Stimulated activated CD8-positive, alpha-beta memory T cell treated with anti-CD3 and anti-CD28 coated beads, Interleukin-7, amount 100 ng/mL, for 4 hours (primary cell): ENCODE measurements at places on chromosomes 11 and 22.

- DNase-seq: no peak
Observed at GRCh38 chr11:17145972-17146371, 61.8 kb downstream of the PIK3C2A start.

DNA sequence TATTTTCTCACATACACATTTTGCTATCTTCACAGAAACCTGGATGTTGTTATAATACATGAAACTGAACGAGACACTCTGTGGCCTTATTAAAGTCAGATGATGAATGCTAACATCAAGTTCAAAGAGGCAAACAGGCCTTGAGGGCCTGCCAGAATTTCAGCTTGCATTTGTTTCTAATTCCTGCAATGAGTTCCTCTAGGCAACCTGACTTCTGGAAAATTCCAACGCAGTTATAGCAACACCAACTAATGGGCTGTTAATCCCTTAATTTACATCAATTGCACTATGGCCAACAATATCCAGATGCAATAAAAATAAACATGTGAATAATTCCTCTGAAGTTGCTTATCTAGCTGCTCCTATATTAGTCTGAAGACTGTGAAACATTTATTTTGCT lies 19.1 kb downstream of the PAX6 start:
- DNase-seq: no peak

GRCh38 chr11:125514336-125515101 lies 18.5 kb upstream of the FEZ1 start:
- peak; percentile 52 for DNase-seq

- DNase-seq: no peak
Observed at GRCh38 chr11:22668005-22668796, 1.8 kb downstream of the GAS2 start.

DNA sequence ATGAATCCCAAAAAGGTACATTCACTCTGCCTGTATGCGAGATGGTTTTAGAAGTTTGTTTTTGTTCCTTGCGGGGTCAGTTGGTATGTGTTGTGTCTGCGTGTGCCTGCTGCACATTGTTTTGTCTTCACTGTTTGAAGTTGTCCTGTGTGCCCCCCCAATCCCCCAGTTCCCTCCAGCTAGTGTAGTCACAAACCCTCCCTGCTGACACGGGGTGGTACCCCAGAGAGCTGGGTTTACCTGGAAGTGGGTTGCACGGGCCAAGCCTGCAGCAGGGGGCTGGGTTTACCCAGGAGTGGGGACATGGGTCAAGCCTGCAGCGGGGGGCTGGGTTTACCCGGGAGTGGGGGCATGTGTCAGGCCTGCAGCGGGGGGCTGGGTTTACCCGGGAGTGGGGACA lies 22.2 kb downstream of the CTTN start:
- no peak for DNase-seq

GRCh38 chr11:116536416-116536815 lies 236.4 kb downstream of the BUD13 start:
- DNase-seq: no peak

GRCh38 chr11:46743693-46744339 lies 24.8 kb downstream of the F2 start:
- DNase-seq: no peak

DNA sequence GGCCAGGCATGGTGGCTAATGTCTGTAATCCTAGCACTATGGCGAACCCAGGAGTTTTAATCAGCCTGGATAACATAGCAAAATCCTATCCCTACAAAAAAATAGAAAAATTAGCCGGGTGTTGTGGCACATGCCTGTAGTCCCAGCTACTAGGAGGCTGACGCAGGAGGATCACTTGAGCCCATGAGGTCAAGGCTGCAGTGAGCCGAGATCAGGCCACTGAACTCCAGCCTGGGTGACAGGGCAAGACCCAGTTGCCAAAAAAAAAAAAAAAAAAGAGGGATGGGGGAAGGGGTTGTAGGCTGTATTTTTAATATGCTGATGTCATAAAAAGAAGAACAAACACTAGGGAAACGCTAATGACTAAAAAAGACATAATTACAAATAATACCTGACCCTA lies 12.1 kb downstream of the DDX6 start:
- no peak for DNase-seq

DNA sequence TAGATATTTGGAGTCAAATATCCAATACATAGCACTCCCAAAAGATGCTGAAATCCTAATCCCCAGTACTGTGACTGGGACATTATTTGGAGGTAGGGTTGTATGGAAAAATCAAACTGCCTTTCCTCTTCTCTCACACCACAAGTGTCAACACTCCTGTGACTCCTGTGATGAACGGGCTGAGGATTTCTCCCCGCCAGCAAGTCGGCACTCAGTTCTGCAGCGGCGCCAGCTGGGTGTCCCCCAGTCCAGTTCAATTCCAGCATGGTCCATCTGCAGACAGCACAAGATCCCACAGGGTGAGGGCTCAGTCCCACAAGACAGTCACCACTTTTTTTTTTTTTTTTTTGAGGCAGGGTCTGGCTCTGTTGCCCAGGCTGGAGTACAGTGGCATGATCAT lies 4.3 kb upstream of the PARVB start:
- DNase-seq: no peak

DNA sequence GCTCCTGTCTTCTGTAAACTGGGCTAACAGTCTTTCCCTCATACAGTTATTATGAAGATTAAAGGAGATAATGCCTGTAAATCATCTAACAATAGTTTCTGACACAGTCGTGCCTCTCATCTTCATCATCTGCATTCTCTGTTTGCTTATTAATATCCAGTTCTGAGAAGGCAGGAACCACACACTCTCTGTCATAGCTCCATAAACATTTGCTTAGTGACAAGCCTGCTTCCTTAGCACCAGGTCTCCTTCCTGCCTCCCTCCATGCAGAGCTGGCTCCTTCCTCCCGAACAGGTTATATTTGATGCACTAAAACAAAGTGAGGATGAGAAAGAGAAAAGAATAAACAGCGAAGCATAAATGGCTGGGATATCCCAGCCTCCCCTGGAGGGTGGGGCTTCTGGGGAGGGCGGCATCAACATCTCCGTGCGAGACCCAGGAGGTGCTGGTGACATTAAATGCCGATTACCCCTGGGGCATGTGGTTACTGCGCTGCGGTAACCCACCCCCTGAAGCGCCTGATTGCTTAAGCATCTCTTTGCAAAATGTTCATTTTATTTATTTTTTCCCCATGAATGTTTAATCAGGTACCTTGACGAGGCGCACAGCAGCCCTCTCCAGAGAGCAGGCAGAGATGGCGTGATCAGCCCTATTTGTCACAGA lies 404.9 kb downstream of the NXPE2 start:
- no peak for DNase-seq

DNA sequence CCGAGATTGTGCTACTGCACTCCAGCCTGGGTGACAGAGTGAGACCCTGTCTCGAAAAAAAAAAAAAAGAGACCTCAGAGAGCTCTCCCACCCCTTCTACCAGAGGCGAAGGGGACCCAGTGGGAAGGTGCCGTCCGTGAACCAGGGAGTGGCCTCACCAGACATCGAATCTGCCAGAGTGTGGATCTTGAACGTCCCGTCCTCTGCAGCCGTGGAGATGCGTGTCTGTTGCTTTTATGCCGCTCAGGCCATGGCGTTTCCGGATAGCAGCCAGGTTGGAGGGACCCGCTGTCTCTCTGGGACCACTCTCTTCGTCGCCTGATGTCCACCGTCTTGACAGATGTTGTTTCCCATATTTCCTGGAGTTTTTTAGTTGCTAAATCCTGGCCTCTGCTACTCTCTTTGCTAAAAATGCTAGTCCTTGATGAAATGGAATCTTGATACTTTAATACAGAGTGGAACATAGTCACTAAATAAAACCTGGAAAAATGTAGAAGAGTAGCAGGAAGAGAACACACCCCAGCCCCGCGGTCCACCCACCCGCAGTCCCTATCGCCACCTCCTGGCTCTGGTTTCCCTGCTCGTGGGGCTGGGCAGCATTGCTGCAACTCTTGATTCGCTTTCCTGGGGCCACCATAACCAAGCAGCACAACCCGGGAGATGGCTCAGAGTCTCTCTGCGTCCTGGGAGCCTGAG lies 12.0 kb upstream of the MUC6 start:
- DNase-seq: no peak

DNA sequence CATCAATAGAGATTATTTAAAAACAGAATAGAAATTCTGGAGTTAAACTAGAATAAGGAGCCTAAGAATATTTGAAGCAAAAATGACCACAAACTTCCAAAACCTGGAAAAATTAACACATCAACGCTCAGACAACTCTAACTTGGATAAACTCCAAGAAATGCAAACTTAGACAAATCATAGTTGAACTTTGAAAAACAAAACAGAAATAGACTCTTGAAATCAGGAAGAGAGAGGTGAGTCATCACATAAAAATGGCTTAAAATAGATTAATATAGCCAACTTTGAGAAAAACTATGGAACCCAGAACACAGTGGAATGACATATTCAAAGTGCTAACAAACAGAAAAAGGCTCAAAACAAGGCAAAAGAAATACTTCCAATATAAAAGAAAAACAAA lies 974.2 kb downstream of the JRKL start:
- no peak for DNase-seq

- DNase-seq: no peak
Observed at GRCh38 chr11:3002871-3003270, 10.7 kb upstream of the NAP1L4 start.

DNA sequence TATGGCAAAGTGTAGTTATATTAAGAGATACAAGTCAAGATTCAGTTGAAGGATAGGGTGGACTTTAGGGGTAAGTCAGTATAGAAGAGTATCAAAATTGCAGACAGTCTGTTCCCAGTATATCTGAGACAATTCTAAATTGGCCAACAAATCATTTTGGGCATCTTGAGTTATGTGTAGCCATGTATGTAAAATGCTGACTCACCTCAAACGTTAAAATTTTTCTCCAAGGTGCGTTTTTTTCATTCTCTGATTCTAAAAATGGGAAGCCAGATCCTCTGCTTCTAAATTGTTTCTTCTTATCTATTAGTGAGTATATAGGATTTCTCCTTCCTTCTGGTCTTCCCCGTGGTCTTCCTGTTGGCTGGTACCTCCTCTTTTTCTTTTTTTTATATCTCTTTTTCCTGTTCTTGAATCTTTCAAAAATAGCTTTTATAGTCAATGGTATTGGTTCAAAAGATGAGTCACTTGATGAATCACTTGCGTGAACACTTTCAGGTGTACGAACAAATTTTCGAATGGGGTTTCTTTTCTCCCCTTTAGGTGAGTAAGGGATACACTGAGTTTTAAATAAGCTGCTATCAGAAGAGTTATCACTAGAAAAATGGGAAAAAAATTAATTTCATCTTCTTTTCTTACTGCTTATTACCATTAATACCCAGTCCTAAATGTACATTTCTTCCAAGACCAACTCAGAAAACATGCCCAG lies 3.2 kb downstream of the TAF1D start:
- DNase-seq: no peak

DNA sequence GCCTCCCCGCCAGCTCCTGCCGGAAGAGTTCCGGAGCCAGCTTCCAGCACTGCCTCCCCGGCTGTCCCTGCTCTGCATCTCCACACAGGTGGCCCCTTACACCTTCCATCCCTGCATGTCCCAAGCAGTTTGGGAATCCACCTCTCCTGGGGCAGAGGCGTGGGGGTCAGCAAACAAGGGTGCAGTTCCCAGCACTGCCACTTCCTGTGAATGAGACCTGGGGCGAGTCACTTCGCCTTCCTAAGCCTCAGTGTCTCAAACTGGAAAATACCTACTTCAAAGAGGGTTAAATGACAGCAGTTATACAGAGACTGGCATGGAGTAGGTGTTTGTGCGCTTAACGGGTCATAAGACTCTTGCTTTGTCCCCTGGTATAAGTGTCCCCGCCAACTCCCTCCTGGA lies 5.2 kb downstream of the CYTH4 start:
- no peak for DNase-seq

- no peak for DNase-seq
Observed at GRCh38 chr11:10490398-10491241, 35.6 kb downstream of the AMPD3 start.

DNA sequence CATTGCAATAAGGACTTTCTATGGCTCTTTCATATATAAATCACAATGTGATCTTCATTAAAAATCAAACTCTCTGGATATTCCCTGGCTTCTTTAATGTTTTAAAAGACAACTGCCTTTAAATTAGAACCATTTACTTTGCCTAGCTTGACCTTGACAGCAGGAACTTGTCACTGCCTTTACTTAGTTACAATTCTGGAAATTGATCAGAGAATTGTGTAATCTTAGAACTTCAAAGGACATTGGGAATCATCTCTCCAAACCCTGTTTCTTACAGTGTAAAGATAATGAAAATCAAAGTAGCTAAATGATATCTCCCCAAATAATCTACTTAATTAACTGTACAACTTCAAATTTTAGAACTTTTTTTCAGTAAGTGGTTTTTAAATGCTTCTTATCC lies 517.6 kb upstream of the CCDC179 start:
- DNase-seq: no peak

DNA sequence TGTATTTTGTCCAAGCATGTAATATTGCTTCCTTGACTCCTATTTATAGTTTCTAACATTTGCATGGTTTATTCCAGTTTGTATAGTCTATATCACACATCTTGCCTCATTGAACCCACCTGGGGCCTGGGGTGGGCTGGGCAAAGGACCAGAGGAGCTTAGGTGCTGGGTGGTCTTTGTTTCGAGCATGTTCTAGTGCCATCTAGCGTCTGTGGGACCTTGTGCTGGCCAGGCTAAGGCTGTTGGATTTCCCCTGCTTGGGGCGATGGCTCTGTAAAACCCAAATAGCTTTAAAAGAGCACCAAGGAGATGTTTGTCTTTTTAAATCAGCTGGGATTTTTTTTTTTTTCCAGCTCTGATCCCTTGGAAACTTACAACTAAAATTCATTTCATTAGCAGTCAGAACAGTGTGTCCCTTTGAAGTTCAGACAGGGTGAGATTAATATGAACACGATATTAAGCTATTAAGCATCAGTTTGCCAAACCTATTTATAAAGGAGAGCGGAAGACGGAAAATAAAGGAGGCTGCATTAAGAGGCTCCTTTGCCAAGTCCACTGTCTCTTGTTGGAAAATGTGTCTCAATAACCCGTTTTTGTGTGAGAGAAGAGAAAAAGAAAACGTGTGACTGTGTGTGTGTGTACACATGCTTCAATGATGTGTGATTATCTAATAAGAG lies 157.4 kb downstream of the COMMD9 start:
- DNase-seq: no peak

DNA sequence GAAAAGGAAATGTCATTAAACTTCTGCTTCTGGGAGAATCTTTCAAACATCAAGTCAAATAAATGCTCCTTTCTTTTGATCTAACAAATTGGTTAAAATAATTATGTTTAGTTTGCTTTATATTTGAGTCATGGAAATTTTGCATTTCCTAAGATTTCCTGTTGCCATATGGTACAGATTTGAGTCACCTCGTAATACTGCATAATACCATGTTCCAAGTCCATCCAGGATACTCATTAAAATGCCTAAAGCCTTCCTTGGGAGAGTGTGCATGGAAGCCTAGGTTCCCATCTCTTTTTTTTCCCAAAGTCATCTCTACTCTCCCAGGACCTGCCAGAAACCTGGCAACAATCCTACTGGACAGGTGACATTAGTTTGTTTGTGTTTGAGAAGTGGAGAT lies 4.2 kb downstream of the OR9I1 start:
- DNase-seq: no peak

GRCh38 chr11:73563539-73564200 lies 34.2 kb downstream of the FAM168A start:
- DNase-seq: no peak
